Hypothalamus (tissue), 51 donors: ENCODE measurements at places on chromosomes 6 and 20.

GRCh38 chr6:73943411-73943810, 247.4 kb downstream of the CD109 start:
- no peak for DNase-seq

DNA sequence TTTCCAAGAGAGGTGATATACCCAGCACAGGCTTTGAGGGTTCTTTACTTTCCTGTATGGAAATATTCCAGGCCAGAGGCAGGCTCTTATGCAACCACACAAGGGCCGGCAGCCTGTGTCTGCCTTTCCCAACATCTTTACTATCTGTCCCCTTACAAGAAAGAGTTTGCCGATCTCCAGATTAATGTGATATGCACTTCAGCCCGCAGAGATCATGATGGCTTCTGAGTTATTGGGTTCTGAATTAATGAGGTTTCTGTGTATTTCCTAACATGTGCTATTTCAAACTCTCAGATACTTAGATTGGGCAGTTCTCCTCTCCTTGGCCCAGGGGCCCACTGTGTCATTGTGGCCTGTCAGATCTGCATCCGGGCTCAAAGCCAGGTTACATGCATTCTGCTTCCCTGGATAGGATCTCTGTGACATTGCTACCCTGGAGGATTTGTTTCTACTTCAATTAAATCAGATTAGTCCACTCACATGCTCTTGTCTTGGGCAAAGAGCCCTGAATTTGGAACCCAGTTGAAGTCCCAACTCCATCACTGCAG, 56.6 kb downstream of the TGM2 start:
- no peak for DNase-seq

DNA sequence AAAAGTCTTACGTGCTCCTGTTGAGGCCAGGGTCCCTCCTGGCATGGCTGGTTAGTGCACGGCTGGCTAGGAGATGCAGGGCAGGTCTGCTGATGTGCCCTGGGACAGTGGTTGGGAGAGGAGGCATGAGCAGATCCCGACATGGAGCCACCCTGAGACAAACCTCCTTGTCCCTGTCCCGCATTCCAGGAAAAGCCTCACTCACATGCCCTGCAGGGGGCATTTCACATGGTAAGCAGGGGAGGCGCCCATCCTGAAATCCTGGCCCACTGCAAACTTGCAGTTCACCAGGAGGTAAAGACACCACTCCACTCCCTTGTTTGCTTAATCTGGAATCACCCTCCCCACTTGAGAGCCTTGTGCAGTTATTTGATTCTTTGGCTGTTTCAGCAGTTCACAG, 116.7 kb upstream of the SLC24A3 start:
- no peak for DNase-seq

DNA sequence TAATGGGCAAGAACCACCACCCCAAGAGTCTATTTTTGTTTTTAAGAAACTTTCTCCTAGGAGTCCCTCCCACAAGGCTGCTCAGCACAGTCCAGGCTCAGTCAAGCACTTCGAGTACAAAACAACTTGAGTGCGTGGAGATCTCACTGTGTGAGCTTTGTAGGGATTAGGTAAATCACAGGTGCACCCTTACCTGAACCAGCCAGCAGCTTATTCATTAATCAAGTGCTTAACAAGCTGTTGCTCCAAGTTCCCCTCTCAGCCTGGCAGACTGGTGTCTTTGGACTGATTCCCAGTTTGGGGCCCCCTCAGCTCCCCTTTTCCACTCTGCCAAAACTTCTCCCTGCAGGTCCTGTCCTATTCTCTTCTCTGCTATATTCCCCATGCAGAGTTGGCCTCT, 133.1 kb downstream of the LY86 start:
- DNase-seq = no peak

DNA sequence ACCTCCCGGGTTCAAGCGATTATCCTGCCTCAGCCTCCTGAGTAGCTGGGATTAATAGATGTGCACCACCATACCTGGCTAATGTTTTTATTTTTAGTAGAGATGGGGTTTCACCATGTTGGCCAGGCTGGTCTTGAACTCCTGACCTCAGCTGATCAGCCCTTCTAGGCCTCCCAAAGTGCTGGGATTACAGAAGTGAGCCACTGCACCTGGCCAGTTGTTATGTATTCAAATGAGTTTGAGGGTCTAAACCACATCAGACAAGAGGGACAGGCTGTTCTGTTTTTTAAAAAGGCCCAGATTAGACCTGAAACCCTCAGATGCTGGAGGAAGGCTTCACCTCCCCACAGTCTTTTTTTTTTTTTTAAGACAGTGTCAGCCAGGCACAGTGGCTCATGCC, 4.1 kb upstream of the SPAG4 start:
- no peak for DNase-seq

DNA sequence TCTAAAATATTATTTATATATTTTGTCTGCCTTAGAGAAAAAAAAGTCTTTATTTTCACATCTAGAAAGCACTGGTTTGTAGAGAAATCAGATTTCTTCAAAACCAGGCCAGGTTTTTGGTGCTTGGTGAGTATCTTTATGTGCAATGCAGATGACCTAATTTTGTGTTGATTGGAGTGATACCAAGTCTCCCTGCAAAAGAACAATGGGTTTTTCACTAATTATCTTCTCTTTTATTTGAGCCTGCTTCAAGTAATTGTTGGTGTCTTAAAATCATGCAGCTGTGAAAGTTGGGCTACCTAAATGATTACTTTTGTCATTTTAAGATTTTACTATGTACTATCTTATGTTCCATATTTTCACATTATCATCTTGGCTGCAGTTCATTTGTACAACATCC, 874.7 kb downstream of the TFAP2A start:
- DNase-seq = no peak

GRCh38 chr6:110233770-110234374, 53.6 kb downstream of the CDC40 start:
- no peak for DNase-seq

- DNase-seq = no peak
Observed at GRCh38 chr6:11133281-11133680, 21.8 kb upstream of the ERVFRD-1 start.

DNA sequence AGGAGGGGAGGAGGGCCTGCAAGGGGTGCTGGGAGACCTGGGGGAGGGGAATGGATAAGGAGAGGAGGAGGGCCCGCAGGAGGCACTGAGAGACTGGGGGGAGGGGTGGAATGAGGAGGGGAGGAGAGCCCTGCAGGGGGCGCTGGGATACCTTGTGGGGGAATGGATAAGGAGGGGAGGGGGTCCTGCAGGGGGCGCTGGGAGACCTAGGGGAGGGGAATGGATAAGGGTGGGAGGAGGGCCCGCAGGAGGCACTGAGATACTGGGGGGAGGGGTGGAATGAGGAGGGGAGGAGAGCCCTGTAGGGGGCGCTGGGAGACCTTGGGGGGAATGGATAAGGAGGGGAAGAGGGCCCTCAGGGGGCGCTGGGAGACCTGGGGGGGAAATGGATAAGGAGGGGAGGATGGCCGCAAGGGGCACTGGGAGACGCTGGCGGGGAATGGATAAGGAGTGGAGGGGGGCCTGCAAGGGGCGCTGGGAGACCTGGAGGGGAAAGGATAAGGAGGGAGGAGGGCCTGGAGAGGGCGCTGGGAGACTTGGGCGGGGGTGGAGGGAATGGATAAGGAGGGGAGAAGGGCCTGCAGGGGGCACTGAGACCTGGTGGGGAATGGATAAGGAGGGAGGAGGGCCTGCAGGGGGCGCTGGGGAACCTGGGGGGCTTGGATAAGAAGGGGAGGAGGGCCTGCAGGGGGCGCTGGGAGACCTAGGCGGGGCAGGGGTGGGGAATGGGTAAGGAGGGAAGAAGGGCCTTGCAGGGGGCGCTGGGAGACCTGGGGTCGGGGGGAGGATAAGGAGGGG, 1.3 kb upstream of the CTCFL start:
- no peak for DNase-seq

- DNase-seq = no peak
Observed at GRCh38 chr6:120615238-120615637, 719.0 kb downstream of the TBC1D32 start.

GRCh38 chr6:89430201-89430962, 2.6 kb upstream of the ANKRD6 start:
- no peak for DNase-seq

DNA sequence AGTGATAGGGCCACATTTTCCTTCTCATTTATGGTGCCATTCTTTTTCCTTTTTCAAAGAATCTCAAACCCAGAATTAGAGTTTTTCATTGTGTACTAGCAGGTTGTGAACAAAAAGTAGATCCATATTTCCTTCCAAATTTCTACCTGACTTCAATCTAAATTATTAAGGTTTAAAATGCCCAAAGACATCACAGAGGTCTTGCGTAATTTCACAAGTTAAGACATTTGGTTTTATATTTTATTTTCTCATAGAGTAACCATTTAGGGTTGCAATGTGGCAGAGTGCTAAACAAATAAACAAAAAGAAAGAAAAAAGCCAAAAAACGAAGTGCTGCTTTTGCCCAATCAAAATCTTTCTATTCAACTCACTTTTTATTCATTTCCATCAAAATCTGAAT, 49.4 kb upstream of the MBOAT1 start:
- no peak for DNase-seq

DNA sequence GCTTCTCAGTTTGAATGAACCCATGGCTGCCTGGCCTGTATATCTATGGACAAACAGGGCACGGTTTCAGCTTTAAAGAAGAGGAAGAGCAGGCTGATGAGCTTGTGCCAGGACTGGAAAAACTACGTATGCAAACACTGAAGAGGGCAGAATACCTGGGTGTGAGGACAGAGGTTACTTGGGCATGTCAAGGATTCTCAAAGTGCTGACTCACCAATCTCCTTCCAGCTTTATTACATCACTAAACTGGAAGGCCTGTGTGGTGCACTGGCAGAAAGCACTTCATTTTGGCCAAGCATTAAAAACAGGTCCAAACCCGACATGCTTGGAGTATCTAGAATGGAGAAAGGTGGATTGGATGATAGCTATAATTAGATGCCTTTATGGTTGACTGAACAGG, 95.2 kb downstream of the GMPR start:
- DNase-seq = no peak

- no peak for DNase-seq
Observed at GRCh38 chr6:109791301-109791700, 100.2 kb downstream of the FIG4 start.

- DNase-seq = no peak
Observed at GRCh38 chr6:111989743-111990142, 64.2 kb upstream of the CCN6 start.

- no peak for DNase-seq
Observed at GRCh38 chr20:35523298-35523888, 6.1 kb downstream of the C20orf173 start.

- DNase-seq = no peak
Observed at GRCh38 chr6:102995491-102995890, 1602.0 kb downstream of the GRIK2 start.

- no peak for DNase-seq
Observed at GRCh38 chr20:18666803-18667415, 79.1 kb downstream of the DTD1 start.

- DNase-seq = no peak
Observed at GRCh38 chr6:157219201-157220200, 103.8 kb downstream of the TMEM242 start.

- DNase-seq = no peak
Observed at GRCh38 chr20:577167-577791, 32.8 kb downstream of the TCF15 start.

DNA sequence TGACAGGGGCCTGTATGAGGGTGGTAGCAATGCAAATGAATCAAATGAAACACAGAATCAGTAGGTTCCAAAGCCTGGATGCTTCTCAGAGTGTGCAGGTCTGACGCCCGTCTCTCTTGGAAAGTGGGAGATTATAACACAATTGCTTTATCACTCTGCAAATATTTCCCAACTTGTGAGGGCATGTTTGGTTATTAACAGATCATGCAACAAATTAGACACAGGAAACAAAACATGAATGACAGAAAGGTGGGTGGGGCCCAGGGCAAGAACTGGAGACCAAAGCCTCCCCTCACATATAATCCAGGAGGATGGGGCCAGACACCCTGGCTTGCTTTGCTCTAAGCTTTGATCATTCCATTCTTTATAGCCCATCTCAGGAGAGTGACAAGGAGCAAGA, 108.6 kb upstream of the MRPS10 start:
- no peak for DNase-seq

- DNase-seq = no peak
Observed at GRCh38 chr6:2998998-2999617, 586 bp upstream of the NQO2 start.

DNA sequence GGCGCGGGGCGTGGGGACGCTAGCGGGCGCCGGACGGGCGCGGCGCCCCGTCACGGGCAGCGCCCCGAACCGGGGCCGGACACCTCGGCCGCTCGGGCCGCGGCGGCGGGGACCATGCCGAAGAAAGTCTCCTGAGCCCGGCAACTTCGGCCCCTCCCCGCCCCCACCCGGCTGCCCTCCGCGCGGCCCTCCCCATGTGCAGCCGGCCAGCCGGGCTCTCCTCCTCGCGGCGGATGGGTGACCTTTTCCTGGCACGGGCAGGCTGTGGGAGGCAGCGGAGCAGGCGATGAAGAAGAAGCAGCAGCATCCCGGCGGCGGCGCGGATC, 278 bp downstream of the UST start:
- DNase-seq = no peak

GRCh38 chr6:45454008-45454911, 76.5 kb upstream of the SUPT3H start:
- no peak for DNase-seq

DNA sequence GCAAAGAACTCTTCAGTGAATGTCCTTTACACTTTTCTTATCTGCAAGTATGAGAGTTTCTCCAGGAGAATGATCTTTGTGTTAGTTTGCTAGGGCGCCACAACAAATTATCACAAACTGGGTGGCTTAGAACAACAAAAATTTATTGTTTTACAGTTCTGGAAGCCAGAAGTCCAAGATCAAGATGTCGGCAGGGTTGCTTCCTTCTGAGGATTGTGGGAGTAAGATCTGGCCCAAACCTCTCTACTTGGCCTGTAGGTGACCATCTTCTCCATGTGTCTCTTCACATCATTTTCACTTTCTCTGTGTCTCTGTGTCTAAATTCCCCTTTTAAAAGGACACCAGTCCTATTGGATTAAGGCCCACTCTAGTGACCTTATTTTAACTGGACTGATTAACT, 103.0 kb downstream of the ADTRP start:
- DNase-seq = no peak

GRCh38 chr20:58173930-58174707, 54.3 kb downstream of the ANKRD60 start:
- DNase-seq = no peak
